GM04504 (cell line): ENCODE measurements at places on chromosomes 6 and 20.

DNA sequence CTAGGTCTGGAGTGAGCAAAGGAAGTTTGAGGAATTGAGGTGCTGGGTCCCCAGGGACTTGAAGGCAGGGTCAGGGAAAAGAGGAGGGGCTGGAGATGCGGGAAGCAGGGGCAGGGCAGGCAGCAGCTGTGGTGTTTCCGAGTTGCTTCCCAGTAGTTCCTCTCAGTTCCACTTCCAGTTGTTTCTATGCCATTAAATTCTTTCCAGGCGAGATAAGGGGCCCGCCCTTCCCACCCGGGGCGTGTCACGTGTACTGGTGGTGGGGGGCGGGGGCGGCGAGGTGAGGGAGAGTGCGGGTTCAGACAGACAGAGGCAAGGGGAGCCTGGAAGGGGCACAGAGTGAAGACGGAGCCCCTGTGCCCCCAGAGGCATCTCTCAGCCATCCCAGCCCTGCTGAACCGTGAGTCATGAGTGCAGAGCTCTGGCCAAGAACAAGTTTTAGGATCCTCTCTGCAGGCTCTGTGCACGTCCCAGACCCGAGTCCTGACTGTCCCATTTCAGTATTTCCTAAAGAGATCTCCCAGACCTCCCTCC, 977 bp downstream of the TNXB start:
- no peak for DNase-seq

GRCh38 chr6:117389227-117390057, 36.3 kb downstream of the ROS1 start:
- no peak for DNase-seq

GRCh38 chr6:72554761-72555221, 67.1 kb upstream of the KCNQ5 start:
- no peak for DNase-seq

GRCh38 chr6:86856937-86857563, 80.3 kb upstream of the HTR1E start:
- DNase-seq, result peak; percentile 19

- peak; percentile 93 for DNase-seq
Observed at GRCh38 chr6:27893836-27894807, 18.1 kb downstream of the OR2B2 start.

GRCh38 chr6:12851123-12851695, 134.6 kb downstream of the PHACTR1 start:
- DNase-seq, result no peak

- DNase-seq, result no peak
Observed at GRCh38 chr6:109772883-109773431, 81.9 kb downstream of the FIG4 start.

GRCh38 chr20:23205611-23206041, 119.5 kb upstream of the CD93 start:
- peak; percentile 27 for DNase-seq

DNA sequence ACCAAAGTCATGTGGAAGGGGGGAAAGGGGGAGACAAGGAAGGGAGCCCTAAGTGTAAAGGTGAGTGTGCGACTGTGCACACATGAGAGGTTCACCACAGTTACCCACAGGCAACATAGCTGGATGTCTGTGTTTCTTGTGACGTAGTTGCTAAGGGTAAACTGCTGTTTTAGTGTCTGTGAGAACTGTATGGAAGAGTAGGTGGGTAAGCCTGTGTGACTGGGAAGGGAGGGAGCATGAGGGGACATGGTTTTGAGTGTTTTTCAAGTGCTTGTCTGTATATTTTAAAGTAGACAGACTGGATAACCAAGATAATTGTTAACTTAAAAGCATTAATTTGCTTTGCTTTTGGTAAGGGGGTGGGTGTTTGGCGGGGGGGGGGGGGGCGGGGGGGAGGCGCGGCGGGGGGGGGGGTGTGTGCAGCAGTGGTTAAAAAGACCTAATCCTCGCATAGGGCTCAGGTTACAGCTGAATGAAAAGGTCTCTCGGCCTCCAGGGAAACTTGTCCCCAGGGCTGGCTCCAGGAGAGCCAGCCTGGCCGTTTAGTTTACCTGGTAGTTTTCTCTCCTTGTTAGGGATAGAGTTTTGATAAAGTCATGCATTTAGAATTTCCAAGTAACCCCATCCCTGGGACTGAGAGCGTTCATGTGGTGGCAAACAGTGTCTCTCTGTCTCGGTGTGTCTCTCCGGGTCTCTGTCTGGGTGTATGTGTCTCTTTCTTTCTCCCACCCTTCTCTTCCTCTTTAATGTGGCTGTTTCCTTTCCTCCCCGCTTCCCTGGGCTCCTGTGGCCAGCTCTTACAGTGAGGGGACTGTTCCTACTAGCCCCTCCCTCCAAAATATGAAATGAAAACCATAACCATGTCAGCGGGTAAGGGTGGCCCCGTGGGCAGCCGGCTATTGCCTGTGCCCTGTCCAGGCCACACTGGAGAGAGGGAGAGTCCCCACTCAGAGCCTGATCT, 3.4 kb downstream of the SCUBE3 start:
- DNase-seq, result no peak

- DNase-seq, result no peak
Observed at GRCh38 chr6:163860287-163861081, 446.0 kb downstream of the QKI start.

GRCh38 chr20:60507087-60507694, 549.0 kb downstream of the CDH26 start:
- no peak for DNase-seq

DNA sequence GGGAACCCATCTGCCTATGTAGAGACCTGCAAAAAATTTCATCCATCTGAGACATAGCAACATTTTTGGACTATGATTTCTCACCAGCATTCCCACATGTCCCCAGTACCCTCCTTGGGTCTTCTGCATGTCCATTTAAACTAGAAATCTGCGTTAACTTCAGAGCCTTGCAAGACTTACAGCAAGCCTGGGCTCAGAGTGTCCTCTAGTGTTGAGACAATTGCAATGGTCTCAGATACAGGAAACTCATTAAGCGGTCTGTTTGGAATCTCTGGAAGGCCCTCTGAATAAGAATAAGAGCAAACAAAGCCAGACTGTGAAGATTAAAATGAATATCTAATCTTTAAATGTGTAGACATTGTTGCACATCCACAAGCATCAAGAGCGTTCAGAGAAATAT, 20.5 kb upstream of the PI3 start:
- DNase-seq, result no peak

GRCh38 chr6:74287932-74288331, 591.9 kb downstream of the CD109 start:
- DNase-seq, result no peak

GRCh38 chr6:163797296-163797845, 382.9 kb downstream of the QKI start:
- no peak for DNase-seq

- DNase-seq, result no peak
Observed at GRCh38 chr6:122571888-122572287, 38.3 kb upstream of the PKIB start.

GRCh38 chr6:41976794-41977484, 35.3 kb upstream of the CCND3 start:
- DNase-seq, result no peak

GRCh38 chr6:40386200-40386599, 201.0 kb downstream of the LRFN2 start:
- DNase-seq, result no peak

DNA sequence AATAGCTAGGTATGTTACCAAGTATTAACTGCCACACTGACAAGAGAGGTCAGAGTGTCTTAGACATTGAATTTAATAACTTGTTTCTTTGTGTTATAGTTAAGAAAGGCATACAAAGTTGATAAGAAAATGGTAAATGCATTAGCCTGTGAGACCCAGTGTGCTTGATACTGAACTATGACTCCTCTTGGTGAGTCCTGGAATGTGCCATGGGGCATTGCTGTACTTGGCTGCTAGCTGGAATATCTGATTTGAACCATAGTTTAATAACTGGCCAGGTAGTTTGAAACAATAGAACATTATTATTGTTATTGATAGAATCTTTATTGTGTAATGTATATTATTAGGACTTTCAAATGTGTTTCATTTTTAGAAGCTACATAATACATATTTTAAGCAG, 70.0 kb downstream of the ZFAND3 start:
- DNase-seq, result no peak

- no peak for DNase-seq
Observed at GRCh38 chr6:78629154-78629721, 238.1 kb upstream of the IRAK1BP1 start.

- DNase-seq, result peak; percentile 89
Observed at GRCh38 chr6:4316867-4317400, 181.6 kb upstream of the ECI2 start.

GRCh38 chr6:25883536-25883935, 9.5 kb upstream of the SLC17A3 start:
- DNase-seq, result no peak

GRCh38 chr20:48984575-48985219, 61.4 kb upstream of the CSE1L start:
- DNase-seq, result no peak

DNA sequence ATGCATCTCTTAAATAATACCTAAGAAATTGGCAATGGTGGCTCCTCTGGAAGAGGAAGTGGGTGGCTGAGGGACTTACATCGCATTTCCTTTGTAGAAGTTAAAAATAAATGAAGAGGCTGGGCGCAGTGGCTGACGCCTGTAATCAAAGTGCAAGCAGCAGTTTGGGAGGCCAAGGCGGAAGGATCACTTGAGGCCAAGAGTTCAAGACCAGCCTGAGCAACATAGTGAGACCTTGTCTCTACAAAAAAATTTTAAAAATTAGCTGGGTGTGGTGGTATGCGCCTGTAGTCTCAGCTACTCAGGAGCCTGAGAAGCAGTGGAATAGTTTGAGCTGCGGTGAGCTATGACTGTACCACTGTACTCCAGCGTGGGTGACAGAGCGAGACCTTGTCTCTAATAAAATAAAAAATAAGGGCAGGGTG, 12.2 kb upstream of the NCOA3 start:
- no peak for DNase-seq
